Right hindlimb (tissue), 1 donor: ENCODE measurements at places on chromosomes 13 and 19.

DNA sequence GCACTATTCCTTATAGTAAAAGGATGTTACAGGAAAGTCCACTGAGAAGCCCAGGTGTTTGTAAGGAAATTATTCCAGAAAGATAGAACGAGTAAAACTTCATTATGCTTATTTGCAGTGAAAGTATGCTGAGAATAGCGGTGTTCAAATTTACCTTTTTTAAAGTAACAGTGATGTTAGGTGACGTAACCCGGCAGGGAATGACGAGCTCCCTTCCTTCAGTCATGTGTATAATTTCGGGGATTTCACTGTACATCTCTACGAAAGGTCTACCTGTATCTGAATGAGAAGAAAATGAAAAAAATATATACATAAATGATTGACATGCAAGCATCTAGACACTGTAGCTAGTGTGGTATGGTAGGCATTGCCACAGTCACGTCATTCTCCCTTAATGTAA, 56.9 kb downstream of the FLT1 start:
- no peak for DNase-seq

DNA sequence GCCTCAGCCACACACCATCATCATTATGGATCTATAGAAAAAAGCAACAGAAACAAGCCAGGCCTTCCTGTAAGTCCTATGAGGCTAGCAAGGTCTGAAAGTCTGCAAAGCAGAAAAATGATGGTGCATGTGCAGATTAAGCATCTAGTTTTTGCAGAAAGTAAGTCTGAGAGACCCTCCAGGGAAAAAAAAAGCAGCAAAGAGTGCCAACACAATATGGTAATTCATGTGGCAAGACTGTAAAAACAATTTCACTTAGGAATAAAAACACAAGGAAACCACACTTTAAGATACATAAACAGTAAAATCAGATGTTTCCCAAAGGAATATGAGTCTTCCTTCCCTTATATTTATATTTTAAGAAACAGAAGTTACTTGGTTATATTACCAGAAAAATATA, 112.3 kb upstream of the FBXL3 start:
- DNase-seq: no peak

DNA sequence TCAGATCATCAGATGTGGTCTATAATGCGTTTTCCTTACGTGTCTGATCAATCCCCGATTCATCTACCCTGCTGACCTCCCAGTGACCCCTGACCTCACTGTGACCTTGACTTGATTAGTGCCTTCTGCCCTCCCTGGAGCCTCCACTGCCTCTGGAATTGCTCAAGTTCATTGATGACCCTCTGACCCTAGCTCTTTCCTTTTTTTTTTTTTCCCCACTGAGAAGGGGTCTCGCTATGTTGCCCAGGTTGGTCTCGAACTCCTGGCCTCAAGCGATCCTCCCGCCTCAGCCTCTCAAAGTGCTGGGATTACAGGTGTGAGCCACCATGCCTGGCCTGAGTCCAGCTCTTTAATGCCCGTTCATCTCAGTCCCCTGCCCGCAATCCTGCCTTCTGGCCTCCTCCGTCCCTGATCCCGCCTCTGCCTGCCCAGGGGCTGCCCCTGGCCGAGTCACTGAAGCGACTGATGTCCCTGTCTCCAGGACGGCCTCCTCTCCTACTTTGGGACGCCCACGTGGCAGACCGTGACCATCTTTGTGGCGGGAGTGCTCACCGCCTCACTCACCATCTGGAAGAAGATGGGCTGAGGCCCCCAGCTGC, 4.0 kb upstream of the FTL start:
- no peak for DNase-seq

DNA sequence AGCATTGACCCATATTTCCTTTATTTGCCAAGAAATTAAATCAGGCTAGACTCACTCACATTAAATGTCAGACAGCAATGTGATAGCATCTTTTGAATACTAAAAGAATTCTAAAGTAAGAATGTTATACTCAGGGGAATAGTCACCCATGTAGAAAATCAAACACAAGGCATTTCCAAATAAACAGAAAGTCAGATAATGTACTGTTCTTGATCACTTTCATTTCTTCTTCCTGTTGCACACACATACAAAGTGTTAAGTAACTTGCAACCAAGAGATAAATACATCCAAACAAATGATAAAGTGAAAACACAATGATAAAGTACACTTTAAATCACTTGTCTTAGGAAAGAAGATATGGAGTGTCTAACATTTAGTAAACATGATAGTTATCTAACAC, 1366.6 kb upstream of the MIR17HG start:
- DNase-seq: no peak

GRCh38 chr13:112908342-112908741, 60.7 kb upstream of the MCF2L start:
- no peak for DNase-seq

- DNase-seq: no peak
These were observed 64.3 kb downstream of the TM9SF2 start for GRCh38 chr13:99565478-99566124.

GRCh38 chr19:10819124-10820060, 16.6 kb downstream of the TMED1 start:
- no peak for DNase-seq

DNA sequence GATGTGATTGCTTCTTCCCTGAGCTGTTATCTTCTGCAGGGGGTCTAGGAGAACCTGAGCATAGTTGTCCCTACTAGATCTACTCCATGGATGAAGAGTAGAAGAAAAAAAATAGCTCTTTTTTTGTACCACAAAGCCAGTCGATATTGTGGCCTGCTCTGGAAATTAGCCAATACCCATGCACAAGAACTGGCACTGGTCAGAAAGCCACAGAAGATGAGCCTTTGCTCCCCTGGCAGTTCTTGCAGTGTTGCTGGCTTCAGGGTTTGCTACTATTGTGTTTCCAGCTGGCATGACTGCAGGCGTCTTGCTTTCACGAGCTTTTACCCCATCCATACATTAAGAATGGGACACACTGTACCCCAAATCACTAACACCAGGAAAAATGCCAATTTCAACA, 547.7 kb upstream of the KLF12 start:
- DNase-seq: no peak

- DNase-seq: no peak
These were observed 168.1 kb downstream of the RBM26 start for GRCh38 chr13:79237981-79238380.

- DNase-seq: no peak
These were observed 4.8 kb downstream of the MEGF8 start for GRCh38 chr19:42330241-42330711.

GRCh38 chr19:35140962-35141836, 1.9 kb upstream of the FXYD7 start:
- DNase-seq: peak; percentile 92

DNA sequence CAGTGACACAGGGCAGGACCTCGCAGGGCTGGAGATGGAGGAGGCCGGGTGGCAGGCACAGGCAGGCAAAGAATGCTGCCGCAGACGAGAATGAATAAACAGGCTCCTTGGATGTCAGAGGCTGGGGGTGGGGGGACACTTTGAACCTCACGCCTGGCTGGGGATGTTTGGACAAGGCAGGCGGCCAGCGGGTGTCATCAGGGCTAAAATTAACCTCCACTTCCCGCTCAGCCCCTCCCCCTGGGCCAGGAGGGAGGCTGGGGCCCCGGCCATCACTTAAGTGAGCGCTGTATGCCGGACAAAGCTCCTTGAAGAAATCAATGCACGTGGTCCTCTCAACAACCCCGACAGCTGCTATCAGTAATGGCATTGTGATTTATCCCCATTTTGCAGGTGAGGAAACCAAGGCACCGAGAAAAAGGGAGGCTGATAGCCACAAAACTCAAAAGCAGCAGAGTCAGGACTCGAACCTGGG, 10.3 kb upstream of the FUT5 start:
- DNase-seq: peak; percentile 86

DNA sequence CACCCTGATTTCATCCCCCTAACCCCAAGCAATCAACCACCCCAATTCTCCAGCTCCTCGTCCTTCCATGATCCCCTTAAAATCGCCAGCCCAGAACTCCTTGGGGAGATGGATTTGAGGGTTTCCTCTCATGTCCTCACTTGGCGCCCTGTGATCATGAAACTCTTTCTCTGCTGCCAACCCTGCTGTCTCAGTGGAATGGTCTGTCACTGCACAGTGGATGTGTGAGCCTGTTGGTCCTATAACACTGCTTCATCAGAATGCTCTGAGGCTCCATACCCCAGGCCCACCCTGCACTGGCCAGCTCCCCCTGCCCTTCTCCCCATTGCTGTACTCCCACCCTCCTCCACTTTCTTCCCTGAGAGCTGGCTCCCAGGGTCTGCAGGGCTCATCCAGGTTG, 12.6 kb upstream of the ZNF792 start:
- no peak for DNase-seq

GRCh38 chr13:42547612-42548011, 26.3 kb upstream of the TNFSF11 start:
- no peak for DNase-seq

- no peak for DNase-seq
These were observed 9.9 kb downstream of the PLEKHJ1 start for GRCh38 chr19:2226051-2226839.

GRCh38 chr19:46133101-46133627, 8.7 kb upstream of the IGFL3 start:
- DNase-seq: peak; percentile 24

- no peak for DNase-seq
These were observed 120.0 kb downstream of the UQCRFS1 start for GRCh38 chr19:29092712-29093552.

DNA sequence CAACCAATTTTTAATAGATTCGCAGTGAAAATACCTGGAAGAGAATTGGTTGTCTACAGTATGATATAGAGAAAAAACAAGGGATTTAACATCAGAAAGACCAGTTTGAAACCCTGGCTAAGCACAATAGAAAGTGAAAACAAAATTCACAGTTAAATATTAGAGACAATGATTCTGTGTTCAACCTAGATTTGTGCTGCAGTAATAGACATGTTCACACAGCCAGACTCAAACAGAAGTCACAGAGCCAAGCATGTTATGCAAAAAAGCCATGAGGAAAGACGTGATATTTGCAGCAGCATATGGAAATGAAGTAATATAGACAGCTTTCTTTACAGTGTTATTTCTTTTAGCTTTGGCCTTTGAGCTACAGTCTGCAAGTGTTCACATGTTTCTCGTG, 48.1 kb downstream of the SCEL start:
- DNase-seq: no peak

GRCh38 chr13:27054760-27055159, 116.9 kb downstream of the USP12 start:
- no peak for DNase-seq

- DNase-seq: no peak
These were observed at the start of gene GFY for GRCh38 chr19:49425178-49425577. TSS of gene GFY (plus strand) at chr19:49425388. CDS start at chr19:49426431, 1,043 bp downstream.

DNA sequence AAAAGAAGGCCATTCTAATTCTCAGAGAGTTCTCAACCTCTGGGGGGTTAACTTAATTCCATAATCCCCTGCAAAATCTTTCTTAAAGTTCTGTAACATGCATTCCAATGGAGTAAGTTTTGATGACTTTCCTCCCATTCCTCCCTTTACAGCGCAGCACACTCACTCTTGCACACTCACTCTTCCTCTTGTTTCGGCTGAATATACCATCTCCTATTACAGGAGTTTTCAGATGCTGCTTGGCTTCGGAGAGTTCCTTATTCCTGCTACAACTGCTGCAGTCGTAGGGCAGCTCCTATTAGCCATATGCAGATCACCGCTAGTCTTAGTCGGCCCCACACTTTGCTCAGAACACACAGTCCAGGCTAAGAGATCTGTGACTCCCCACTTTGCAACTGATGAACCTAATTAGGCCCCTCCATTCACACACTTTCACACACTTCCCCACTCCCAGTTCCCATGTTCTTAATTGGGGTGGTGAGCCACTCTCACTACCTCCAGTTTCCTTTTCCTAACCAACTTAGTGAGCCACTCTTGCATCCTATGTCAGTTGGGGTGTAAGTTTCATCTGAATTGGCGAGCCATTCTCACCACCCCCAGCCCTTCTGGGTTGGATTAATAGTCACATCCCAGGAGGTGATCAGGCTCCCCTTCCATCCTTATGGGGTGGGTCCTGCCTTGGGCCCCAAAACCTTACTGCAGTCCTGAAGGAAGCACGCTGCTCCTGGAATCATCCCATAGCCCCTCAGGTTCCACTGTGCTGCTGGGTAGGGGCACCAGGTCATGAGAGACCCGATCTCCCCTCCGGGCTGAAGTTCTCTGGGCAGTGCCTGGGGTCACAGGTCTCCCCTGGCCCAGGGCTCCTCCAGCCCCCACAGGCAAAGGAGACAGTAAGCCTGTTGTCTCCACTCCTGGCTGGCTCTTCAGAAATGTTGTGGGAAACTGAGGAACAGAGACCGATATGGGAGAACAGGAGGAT, 53.9 kb downstream of the OR10H4 start:
- no peak for DNase-seq

DNA sequence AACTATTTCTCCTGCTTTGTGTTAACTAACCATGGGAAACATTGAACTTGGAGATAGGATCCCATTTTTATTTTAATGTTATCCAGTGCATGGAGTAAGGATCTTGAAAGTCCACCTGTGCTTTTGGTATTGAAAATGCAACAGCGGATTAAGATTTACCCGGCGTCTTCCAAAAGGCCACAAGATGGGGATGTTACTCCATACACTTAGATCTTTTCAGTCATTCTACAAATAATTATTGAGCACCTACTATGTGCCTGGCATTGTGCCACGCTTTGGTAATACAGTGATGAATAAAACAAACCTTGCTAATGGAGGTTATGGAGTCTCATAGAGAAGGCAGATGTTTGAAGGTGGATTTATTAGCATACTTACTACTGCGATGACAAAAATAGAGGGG, 56.9 kb downstream of the RFC3 start:
- DNase-seq: no peak

GRCh38 chr19:35437406-35437951, 10.6 kb upstream of the FFAR2 start:
- no peak for DNase-seq

DNA sequence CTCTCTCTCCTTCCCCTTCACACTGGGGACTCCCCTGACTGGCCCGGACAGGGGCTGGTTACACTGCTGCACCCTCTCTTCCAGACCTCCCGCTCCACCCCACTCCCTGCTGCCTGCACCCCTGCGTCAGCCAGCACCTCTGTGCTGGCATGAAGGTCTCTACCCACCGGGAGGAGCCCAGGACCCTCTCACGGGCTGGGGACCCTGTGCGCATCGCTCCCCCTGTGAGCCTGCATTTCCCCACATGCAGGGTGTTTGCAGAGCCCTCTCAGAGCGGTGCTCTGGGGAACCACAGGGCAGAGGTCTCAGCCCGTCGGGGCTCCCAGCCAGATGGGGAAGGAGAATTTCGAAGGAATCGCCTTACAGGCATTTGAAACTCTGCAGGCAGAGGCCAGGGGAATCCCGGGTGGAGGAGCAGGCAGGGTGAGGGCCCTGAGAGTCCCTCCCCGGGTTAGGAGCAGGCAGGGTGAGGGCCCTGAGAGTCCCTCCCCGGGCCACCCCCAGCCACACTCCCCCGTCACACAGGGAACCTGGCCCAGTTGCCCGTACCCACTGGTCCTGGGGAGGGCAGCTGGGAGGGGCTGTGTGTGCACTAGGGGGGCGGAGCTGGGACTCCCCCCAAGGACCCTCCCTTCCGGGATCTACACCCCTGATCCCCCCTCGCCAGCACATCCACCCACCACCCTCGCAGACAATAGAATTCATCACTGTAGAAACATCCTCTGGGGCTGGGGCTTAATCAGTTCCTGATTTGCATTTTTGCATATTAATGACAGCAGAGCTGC, 16.3 kb upstream of the TCF3 start:
- peak; percentile 60 for DNase-seq

- no peak for DNase-seq
These were observed 48.5 kb downstream of the GAS6 start for GRCh38 chr13:113815151-113816058.
